ENCODE measurements at places on chromosomes 4 and X. TPM values are rescaled to one million over a fixed set of nuclear protein-coding genes. Genes with fewer than 3 reads are reported as not detected.

- no peak overlapping the region for H3K4me3 ChIP-seq
- no peak overlapping the region for H3K27ac ChIP-seq
- no peaks in the 10 kb centered on the region for H3K27me3 ChIP-seq
- no peaks in the 10 kb centered on the region for H3K4me1 ChIP-seq
- no peaks in the 10 kb centered on the region for H3K36me3 ChIP-seq
- DNase-seq: no peak
Measured at GRCh38 chrX:72314881-72315280, 9.2 kb upstream of the CITED1 start.

GRCh38 chr4:127781300-127782024 lies 660 bp upstream of the HSPA4L start:
- H3K36me3 ChIP-seq: no peaks in the 10 kb centered on the region
- H3K4me3 ChIP-seq: peak overlapping the region; percentile 52
- peaks cover 22% of the 10 kb centered on the region for H3K4me1 ChIP-seq
- DNase-seq: no peak
- no peak overlapping the region for H3K27ac ChIP-seq
- H3K27me3 ChIP-seq: peaks cover 72% of the 10 kb centered on the region

DNA sequence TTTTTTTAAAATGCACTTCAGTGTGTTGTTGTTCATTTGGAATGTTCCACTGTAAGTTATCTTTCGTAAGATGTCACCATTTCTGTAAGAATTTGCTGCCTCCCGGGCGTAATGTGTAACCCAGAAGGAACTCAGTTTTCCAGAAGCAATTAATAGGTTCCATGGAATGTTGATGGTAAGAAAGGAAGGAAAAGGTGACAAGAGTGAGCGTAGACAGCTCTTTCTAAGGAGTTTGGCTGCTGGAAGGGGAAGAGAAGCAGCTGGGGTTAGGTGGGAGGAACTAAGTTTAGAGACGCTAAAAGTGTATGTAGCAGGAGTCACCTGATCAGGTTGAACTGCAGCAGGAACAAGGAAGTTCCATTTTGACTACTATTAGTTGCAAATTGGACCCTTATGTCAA lies 35.9 kb downstream of the PNMA5 start:
- no peaks in the 10 kb centered on the region for H3K36me3 ChIP-seq
- peak overlapping the region; percentile 43 for H3K4me3 ChIP-seq
- peak overlapping the region; percentile 35 for H3K27ac ChIP-seq

- H3K4me1 ChIP-seq: no peaks in the 10 kb centered on the region
- H3K27me3 ChIP-seq: no peaks in the 10 kb centered on the region
- no peaks in the 10 kb centered on the region for H3K36me3 ChIP-seq
- DNase-seq: no peak
- H3K4me3 ChIP-seq: no peak overlapping the region
- no peak overlapping the region for H3K27ac ChIP-seq
Measured at GRCh38 chr4:62004881-62005280, 804.8 kb downstream of the ADGRL3 start.

- no peaks in the 10 kb centered on the region for H3K27me3 ChIP-seq
- no peak overlapping the region for H3K4me3 ChIP-seq
- no peaks in the 10 kb centered on the region for H3K36me3 ChIP-seq
- H3K4me1 ChIP-seq: no peaks in the 10 kb centered on the region
- no peak overlapping the region for H3K27ac ChIP-seq
Measured at GRCh38 chrX:14598330-14598729, 69.0 kb downstream of the GLRA2 start.

DNA sequence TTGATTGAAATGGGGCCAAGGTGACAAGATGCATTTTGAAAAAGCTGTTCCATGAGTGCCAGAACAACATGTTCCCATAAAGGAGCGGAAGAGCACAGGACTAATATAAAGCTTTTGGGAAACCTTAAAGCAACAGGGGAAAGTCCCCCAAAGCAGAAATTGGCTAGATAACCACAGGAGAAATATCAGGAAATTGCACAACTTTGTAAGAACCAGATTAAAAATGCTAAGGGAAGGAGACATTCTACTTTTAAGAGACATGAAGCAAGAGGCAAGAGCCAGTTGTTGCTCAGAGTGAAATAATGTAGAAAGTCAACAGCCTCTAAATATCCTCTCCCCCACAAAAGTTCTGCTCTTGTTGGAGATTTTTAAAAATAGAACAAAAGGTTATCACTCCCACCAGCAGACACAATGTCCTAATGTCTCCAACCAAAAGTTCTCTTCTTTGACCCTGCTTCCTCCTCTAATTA lies 85.2 kb upstream of the LNX1 start:
- no peak for DNase-seq
- no peaks in the 10 kb centered on the region for H3K27me3 ChIP-seq
- no peak overlapping the region for H3K4me3 ChIP-seq
- no peaks in the 10 kb centered on the region for H3K4me1 ChIP-seq

ODAPH gene
- total RNA-seq: not detected

CXorf65 gene
- 71.9 TPM for total RNA-seq

GRCh38 chr4:32776435-32777203 lies 2056.4 kb downstream of the PCDH7 start:
- no peaks in the 10 kb centered on the region for H3K36me3 ChIP-seq
- no peak overlapping the region for H3K27ac ChIP-seq
- H3K27me3 ChIP-seq: no peaks in the 10 kb centered on the region
- H3K4me3 ChIP-seq: no peak overlapping the region

EGFL6 gene
- not detected for total RNA-seq

GRCh38 chr4:86938771-86939520 lies 4.1 kb downstream of the AFF1 start:
- peak overlapping the region; percentile 9 for H3K4me3 ChIP-seq
- no peaks in the 10 kb centered on the region for H3K36me3 ChIP-seq
- peak overlapping the region; percentile 64 for H3K27ac ChIP-seq
- no peaks in the 10 kb centered on the region for H3K27me3 ChIP-seq

- no peak overlapping the region for H3K4me3 ChIP-seq
- no peak for DNase-seq
- no peaks in the 10 kb centered on the region for H3K27me3 ChIP-seq
- peaks cover 11% of the 10 kb centered on the region for H3K36me3 ChIP-seq
- H3K27ac ChIP-seq: no peak overlapping the region
- no peaks in the 10 kb centered on the region for H3K4me1 ChIP-seq
Measured at GRCh38 chrX:24760363-24761000, 66.8 kb downstream of the POLA1 start.

DNA sequence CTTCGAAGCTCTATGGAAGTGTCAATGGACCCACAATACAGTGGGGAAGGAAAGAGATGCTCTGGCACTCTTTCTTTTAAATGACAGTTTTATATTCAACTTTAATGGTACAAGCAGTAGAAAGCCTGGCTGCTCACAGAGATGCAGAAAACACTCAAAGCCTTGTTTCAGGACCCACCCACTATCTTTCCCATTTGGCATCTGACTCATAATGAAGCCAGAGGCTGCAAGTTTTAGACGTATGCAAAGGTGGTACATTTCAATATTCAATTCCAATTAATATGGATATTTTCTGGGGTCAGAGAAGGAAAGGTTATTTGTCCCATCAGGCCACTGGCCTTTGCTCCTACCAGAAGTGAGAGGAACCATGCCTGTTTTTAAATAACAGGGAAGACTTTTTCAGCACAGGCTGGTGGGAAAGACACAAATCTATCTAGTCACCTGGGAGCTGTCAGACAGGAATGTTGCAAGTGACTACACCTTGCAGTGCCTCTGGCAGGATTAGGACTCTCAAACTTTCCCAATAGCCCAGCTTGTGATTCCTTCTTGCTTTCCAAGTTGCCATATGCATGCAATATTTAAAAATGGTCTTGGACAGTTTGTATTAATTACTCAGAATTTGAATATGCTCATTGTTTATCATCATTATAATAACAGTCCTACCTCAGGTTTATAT lies 70.0 kb upstream of the RAB40AL start:
- no peaks in the 10 kb centered on the region for H3K27me3 ChIP-seq
- no peaks in the 10 kb centered on the region for H3K4me1 ChIP-seq
- no peak overlapping the region for H3K4me3 ChIP-seq
- no peak for DNase-seq
- H3K36me3 ChIP-seq: no peaks in the 10 kb centered on the region

SHROOM3 gene
- not detected for total RNA-seq

DNA sequence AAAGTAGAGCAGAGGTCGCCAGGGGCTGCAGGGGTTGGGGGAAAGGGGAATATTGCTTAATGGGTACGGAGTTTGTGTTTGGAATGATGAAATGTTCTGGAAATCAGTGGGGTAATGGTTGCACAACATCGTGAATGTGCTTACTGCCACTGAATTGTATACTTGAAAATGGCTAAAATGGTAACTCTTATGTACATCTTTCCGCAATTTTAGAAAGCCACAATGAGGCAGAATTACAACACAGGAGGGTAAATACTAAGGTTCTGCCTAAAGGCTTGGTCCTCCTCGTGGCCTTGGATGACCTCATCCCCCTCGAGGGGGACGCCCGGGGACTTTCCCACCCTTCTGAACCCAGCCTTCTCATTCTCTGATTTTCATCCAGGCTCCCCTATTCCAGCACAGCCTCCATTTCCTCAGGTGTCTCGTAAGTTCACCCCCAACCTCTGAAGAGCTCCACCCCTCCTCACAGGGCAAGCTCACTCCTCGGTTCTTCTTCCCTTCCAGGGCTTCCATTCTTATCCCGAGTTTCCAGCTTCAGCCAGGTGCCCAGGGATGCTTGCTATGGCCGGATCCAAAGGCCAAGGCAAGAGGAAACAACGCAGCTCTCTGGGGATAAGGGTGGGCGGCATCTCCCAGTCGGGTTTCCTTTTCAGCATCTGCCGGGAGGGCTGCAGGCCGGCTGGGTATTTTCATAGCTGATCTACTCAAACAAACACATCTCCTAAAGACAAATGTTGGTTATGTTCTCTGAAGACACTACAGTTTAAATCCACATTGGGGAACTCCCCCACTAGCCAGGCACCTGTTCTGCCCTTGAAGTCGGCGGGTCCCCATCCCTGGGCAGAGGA lies 71.3 kb upstream of the ACSL1 start:
- no peaks in the 10 kb centered on the region for H3K36me3 ChIP-seq
- H3K4me3 ChIP-seq: no peak overlapping the region

DNA sequence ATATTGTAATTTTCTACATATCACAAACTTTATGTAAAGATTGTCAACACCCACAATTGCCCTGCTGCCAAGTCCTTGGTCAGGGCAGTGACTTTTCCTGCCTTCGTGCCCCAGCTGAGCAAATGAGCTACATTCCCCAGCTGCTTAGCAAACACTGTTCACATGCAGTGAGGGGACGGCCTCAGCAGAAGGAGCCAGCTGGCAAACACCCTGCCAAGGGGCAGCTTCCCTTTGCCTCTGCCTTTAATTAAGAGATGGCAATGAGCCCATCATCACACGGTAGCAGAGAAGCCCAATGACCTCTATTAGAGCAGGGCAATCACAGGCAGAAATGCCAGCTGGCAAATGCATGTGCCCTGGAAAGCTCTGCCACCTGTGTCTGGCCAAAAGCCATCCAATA lies 253.4 kb downstream of the EPHA5 start:
- no peak overlapping the region for H3K27ac ChIP-seq
- H3K36me3 ChIP-seq: no peaks in the 10 kb centered on the region
- no peak for DNase-seq
- H3K27me3 ChIP-seq: no peaks in the 10 kb centered on the region

Measured in CD4-positive, alpha-beta T cell (primary cell).